Stimulated activated naive CD4-positive, alpha-beta T cell treated with Interleukin-2 at 50 U/mL for 16 hours (primary cell): ENCODE measurements at places on chromosomes 11 and 22.
A peak's percentile ranks its signal among the peaks of the same experiment; 100 is the strongest.

- DNase-seq, result peak; percentile 46
Observed at GRCh38 chr11:116732271-116733042, 40.3 kb downstream of the BUD13 start.

DNA sequence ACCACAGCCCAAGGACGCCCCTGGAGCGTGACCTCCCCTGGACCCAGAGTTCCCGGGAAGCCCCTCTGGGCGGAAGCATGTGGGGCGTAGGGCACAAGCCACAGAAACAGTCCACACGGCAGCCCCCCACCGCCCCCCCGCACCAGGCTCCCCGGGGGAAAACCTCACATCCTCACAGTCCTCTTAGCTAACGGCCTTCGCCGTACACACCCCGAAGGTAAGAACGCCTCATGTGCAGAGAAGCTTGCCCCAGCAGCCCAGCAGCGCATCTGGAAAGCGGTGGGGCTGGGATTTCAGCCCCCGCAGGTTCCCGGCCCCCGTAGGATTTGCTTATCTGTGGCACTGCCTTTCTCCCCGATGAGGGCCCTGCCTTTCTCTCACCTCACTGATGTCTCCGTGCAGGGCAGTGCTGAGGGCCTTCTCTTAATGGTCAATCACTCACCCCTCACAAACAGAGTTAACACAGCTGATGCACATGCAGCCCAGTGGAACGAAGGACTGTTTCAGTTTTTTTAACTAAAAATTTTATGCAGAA lies 309.2 kb downstream of the BRD1 start:
- no peak for DNase-seq

DNA sequence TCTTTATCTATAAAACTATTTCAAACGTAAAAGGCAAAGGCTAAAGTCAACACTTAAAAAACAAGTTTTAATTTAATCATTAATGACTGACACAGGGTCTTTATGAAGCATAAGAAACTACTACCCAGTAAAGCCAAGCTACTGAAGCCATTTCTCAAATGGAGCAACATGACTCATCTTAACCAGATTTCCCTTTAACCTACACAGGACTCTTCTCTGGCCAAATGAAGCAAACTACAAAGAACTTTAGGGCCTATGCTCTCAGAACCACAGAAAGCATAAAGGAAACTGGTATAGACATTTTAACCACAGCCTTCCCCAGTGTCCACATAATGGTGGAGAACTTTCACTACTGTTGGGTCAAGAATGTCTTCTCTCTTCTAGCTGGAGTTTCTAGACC lies 34.7 kb downstream of the ALG9 start:
- no peak for DNase-seq

DNA sequence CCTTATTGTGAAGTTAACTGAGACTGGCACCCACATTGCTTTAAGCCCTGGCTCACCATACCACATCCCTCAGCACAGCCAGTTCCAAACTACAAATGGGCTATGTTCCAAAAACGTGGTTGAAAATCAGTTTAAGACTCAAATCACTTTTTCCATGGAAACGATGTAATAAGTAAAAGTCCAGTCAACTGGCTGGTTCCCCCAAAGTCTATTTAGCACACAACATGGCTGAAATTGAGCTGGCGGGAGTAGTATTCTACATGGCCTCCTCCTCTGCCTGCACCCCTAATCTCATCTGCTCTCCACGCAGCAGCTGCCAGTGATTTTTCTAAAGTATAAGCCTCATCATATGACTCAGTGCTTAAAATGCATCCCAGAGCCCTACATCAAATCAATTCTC lies 40.9 kb upstream of the BIRC3 start:
- no peak for DNase-seq

DNA sequence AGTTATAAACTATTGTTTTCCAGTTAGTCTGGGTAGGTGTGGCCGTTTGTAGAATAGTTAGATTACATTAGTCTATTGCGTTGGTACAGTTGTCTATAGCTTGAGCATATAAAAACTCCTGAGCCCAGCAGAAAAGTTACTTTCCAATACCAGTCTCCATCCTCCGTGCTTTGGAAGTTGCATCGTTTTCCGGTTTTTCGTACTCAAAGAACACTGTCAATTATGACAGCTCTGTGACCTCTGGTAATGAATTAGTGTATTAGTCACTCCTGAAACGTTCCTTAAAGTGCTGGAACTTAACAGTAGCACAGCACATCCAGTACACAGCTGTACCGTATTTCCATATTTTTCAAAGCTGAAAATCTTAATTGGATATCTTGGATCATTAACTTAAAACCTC lies 808 bp upstream of the MSANTD2 start:
- DNase-seq, result no peak

DNA sequence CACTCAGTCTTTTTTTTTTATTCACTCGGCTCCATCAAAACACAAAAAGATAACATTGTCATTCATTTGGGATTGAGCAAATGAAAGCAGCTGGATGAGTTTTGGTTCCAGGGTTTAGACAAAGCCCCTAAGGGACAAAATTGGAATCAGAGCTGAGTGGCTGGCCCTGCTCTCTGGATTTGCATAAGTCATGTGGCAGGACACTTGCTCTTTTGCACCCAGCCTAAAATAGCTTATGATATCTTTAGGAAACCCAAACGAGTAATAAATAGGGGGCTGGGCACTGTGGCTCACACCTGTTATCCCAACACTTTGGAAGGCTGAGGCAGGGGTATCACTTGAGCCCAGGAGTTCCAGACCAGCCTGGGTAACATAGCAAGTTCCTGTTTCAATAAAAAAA lies 11.0 kb upstream of the TMEM121B start:
- DNase-seq, result no peak

DNA sequence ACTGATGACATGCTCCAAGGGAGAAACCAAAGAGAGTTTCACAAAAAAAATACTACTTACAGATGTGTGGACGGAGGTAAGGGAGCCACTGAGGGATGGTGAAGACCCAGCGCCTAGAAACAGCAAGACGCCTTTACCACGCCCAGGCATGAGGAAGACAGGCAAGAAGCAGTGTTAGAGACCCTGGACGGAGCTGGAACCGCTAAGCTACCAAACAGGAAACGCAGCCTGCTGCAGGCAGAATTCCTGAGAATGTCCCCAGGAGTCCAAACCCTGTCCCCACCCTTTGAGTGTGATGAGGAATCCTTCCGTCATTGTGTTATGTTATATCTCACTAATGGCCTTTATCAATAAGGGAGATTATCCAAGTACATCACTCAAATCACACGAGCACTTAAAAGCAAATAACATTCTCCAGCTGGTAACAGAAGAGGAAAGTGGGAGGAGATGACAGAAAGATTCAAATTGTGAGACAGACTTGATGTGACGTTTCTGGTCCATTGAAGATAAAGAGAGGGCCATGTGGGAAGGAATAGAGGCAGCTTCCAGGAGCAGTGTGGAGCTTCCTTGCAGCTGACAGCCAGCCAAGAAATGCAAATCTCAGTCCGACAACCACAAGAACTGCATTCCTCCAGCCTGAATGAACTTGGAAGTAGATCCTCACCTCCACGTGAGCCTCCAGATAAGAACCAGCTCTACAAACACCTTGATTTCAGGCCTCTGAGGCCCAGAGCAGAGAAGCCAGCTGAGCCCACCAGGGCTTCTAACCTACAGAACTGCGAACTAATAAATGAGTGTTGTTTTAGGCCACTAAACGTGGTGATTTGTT lies 19.1 kb downstream of the FAM181B start:
- DNase-seq, result no peak

DNA sequence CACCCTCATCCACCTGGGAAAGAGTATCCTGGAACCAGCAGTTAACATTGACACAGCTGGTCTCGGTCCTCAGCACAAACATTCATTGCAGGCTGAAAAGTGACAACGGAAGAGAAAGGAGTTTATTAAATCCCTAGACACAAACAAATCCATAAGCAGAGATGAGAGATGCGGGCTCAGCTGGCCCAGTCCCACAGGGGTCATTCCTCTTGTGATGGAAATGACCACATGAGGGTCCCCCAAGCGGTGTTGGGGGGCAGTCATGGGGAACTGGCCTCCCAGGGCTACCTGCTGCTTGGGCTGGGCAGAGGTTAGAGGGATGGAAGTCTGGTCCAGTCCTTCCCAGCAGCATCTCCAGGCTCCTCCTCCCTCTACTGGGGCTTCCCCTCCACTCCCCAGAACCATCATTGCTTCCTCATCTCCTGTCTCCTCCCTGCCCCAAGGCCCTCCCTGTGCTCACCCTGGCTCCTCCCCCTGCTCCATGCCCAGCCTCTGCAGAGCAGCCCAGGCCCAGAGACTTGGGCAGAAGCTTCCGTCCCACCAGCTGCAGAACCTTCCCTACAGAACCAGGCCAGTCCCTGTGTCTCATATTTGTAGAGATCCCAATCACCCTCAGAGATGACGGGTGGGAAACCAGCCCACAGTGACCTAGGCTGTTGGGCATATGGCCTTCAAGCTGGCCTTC lies 5.4 kb upstream of the IGLL5 start:
- no peak for DNase-seq

DNA sequence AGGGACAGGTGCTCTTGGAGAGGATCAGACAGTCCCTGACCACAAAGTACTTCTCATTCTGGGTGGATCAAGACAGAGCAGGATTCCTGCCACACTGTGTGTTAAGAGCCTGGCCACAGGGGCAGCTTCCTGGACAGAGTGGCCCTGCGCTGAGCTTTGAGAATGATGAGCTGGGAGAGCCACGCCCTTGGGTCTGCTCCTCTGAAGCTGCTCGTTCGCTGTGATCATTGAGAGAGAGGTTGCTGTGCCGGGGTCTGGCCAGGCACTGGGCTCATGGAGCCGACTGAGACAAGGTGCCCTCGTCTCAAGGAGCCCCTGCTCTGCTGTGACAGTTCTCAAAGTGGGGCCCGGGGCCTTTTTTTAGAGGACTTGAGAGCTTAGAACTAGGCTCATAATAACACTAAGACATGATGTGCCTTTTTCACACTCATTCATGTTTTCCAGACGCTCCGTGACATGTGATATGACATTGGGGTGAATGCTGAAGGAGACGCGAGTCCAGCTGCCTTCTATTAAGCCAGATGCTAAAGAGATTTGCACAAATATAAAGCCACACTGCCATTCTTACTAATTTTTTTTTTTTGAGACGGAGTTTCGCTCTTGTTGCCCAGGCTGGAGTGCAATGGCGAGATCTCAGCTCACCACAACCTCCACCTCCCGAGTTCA lies 1.6 kb upstream of the MFRP start:
- DNase-seq, result no peak

GRCh38 chr11:95490625-95491024 lies 259.6 kb upstream of the SESN3 start:
- no peak for DNase-seq

DNA sequence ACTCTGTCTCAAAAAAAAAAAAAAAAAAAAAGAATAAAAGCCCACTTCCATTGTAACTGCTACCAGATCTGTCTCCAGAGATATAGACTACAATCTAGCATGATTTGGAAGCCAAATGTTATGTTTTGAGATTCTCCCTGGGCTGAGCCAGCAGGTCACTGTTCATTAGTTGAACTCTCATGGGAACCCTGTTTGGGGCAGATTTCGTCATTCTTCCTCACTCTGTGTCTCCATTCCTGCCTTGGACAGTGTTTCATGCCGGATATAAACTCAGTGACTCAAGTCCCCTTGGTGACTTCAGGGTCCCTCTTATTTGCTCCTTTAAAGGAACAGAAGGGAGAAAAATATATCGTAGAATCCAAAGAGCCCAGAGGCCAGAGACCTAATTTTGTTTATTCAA lies 378.1 kb downstream of the LARGE1 start:
- DNase-seq, result no peak

GRCh38 chr11:71551711-71552110 lies 3.5 kb downstream of the KRTAP5-9 start:
- no peak for DNase-seq

- DNase-seq, result peak; percentile 34
Observed at GRCh38 chr11:88174709-88175568, at the start of gene RAB38. Gene RAB38 (minus strand): TSS chr11:88175443. CDS start chr11:88175384, 59 bp downstream.

GRCh38 chr22:32589007-32589406 lies 114.4 kb downstream of the FBXO7 start:
- DNase-seq, result no peak

- no peak for DNase-seq
Observed at GRCh38 chr11:3189196-3189843, 24.2 kb upstream of the OSBPL5 start.

DNA sequence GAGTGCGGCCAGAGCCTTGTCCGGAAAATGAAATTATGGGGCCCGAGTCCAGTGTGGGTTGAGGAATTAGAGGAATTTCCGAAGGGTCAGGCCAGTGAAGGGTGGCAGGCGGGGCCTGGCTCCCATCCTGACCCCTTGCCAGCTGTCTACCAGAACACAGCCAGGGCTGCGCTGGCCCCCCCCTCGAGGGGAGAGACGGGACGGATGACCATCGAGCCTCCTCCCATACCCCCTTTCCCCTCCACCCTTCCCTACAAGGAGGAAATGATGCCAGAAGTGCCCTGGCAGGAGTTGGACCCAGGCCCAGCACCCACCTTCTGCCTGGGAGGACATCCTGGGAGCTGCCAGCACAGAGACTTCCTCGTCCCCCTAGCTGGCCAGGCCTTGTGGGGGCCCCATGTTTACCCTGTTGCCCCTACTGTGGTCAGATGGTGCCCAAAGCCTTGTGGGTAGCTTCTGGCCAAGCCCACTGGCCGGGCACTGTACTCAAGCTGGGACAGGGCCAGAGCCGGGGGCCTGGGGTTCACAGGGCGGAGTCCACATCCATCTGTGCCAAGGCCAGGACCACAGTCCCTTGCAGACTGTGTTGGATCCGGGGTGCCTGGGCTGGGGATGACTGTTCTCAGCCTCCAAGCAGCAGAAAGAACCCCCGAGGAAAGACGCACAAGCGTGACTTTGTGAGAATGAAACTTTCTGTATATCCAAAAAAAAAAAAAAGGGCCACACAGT lies 20.8 kb downstream of the ARVCF start:
- no peak for DNase-seq

- no peak for DNase-seq
Observed at GRCh38 chr22:29967461-29967860, 84.5 kb downstream of the MTMR3 start.

GRCh38 chr11:58775066-58775708 lies 43.4 kb upstream of the GLYAT start:
- no peak for DNase-seq

DNA sequence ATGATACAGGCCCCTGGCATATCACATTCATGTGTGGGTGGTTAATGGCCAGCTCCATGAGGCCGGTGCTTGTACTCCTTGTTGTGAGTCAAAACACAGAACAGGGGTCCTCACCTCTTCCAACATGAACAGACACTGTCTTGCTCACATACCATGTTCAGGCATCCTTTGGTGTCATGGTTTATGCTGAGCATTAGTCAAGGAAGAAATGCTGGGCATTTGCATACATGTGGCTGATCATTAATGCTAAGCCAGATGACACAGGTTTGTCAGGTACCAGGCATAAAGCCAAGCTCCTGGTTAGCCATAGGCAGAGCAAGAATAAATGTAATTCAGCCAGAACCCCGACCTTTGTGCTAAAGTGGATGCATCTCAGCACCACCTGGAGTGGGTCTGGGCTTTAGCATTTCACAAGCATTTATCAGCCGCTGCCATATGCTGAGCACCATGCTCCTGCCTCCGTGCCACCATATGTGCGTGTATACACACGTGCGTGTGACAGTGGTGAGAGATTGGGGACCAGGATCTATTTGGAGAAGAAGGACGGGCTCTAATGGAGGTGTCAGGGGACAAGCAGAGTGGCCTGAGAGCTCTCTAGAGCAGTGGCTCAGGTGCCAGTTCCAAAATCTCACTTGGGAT lies 55.0 kb downstream of the MICAL2 start:
- DNase-seq, result no peak
